ENCODE measurements at places on chromosomes 1 and 21. TPM values are rescaled to one million over a fixed set of nuclear protein-coding genes. Genes with fewer than 3 reads are reported as not detected.

DNA sequence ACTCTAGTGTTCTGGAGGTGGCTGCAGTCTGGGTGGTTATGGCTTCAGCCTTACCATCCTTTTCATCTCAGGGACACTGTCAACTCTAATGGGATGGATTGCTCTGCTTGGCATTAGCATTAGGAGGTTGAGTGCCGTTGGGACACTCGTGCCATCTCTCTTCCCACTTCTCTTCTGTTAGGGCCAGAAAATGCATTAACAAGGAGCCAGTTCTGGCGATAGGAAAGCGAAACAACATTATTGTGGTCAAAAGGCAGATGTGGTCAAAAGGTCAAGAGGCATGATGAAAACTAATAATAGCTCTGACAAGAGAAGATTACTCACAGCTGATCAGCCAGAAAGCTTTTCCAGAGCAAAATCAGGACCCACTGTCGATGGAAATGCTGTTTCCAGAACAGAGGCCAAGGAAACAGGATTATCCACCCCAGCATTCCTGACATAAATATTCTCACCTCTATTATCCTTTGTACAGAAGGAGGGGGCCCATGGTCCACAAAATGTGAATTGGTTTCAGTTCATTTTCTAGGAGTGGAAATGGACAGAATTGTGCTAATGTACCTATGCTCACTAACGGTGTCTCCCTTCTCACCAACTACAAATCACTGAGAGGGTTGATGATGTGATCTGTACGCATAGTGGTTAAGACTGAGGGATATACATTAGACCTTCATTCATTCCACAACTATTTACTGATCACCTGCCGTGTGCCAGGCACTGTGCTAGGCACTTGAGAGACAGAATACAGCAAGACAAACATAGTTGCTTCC lies 72.0 kb downstream of the ST6GALNAC5 start:
- DNase-seq: no peak

GRCh38 chr1:36350659-36351226 lies 27.3 kb upstream of the EVA1B start:
- no peak for DNase-seq

GRCh38 chr1:207750631-207751305 lies 1.1 kb upstream of the CD46 start:
- DNase-seq: no peak

DNA sequence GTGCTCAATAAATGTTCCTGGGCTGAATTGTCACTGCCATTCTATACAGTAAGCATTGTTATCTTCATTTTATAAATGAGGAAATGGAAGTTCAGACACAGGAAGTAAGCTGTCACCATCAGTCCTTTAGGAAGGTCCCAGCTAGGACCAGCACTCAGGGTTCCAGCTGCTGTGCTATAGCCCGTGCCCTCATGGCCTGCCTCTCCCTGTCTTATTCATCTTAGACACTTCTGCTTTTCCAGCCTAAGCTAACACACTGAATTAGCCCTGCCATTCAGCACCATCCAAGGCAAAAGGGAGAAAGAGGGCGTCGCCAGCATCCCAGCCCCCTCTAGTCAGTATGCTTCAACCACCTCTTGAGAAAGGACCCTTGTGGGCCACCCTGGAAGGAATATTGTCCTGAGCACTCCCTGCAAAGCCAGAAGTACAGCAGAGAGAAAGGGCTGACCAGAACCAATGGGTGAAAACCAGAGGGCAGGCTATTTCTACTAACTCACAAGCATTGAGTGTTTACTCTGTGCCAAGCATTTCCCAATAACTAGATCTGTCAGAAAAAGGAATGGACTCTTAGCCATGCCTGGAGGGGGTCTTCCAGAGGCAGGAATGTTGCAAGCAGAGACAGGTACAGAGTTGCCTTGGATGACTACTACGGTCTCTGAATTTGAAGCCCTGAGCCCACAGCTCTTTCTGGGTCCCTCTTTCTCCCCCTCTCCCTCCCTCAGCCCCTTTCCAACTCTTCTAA lies 77.9 kb upstream of the NFIA start:
- DNase-seq: no peak

- DNase-seq: no peak
Observed at GRCh38 chr1:111814642-111815041, 58.9 kb downstream of the DDX20 start.

BSND gene
- not detected for total RNA-seq

DNA sequence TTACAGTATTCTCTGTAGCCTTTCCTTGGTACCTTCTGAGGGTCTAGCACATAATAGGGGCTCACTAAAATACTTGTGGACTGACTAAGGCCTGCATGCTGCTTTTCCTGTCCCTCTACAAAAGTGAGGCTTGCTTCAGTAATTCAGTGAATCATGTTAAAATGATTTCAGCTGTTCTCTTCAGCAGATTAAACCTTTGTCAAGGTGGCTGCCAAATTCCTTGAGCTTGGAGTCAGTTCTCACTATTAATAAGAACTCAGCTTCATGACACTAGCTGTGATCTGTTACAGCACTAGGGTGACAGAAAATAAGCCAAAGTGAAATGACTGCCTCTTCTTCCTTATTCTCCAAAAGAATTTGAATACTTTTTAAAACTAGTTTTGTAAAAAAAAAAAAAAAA lies 128.8 kb downstream of the KCNN3 start:
- no peak for DNase-seq

SMCP gene
- total RNA-seq: not detected

Measured in esophagus muscularis mucosa (tissue), 4 donors.